ENCODE measurements at places on chromosomes 13 and 19.

DNA sequence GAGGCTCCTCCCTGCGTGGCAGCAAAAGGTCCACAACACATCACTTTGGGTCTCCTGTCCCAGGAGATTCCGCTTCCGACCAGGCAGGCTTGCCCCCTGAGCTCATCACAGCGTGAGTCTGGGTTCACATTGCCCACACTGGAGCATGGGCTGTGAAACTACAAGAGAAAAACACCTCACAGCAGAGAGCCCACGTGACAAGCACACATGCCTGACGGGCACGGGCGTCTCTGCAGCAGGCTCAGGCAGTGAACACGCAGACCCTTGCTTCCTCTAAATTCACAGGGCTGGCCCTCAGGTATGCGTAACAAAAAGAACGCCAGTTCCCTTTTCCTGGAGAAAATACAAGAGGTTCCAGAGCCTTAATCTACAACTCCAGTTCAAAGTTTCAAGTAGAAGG lies 41.9 kb downstream of the RASA3 start:
- no peak for DNase-seq

DNA sequence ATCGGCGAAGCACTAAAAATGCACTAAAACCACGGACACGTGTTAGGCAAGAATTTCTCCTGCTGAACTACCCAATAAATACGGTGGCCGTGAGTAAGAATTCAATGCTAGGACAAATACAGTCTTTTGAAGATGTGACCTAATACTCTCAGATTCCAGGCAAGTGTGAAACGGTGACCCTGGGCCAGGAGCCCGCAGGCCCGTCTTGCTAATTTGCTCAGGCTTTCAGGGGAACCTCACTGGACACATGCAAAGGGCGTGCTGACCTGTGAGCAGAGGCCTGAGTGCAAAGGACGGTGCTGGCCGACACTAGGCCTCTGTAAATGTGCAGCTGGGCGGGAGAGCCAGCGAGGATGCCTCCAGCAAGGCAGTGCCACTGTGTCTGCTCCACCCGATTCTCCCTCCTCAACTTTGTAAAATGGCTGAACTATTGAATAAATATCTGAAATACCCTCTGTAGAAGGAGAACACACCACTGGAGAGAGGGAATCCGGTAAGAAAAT lies 70.1 kb downstream of the STK24 start:
- no peak for DNase-seq

GRCh38 chr19:49807058-49807903 lies 5.8 kb downstream of the FUZ start:
- no peak for DNase-seq

DNA sequence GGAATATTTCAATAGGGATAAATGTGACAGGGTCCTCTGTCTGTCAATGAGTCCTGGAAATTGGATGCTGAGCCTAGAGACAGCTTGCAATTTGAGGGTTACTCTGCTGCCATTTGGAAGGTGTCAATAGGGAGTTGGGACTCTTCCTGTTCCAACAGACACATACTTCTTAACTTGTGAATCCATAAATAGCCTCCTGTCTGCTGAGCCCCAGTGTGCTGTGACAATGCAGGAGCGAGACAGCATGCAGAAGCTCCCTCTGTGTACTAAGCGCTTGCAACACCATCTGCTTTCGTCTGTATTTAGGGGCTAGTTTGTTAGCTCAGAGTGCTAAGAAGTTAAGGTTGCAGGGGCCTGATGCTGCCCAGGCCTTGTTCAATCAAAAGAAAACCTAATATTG lies 58.5 kb upstream of the GPR12 start:
- DNase-seq: no peak

DNA sequence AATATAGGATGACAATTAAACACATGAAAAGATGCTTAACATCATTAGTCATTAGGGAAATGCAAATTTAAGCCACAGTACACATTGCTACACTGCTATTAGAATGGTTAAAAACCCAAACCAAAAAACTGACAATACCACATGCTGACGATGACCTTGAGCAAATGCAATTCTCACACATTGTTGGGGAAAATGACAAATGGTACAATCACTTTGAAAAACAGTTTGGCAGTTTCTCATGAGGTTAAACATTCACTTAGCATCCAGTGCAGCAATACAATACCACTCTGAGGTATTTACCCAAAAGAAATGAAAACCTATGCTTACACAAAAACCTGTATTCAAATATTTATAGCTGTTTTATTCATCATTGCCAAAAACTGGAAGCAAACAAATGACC lies 11.3 kb downstream of the FLT3 start:
- no peak for DNase-seq

GRCh38 chr19:41895745-41896580 lies 13.0 kb downstream of the ARHGEF1 start:
- no peak for DNase-seq

GRCh38 chr13:70694996-70695715 lies 586.9 kb upstream of the KLHL1 start:
- DNase-seq: no peak

DNA sequence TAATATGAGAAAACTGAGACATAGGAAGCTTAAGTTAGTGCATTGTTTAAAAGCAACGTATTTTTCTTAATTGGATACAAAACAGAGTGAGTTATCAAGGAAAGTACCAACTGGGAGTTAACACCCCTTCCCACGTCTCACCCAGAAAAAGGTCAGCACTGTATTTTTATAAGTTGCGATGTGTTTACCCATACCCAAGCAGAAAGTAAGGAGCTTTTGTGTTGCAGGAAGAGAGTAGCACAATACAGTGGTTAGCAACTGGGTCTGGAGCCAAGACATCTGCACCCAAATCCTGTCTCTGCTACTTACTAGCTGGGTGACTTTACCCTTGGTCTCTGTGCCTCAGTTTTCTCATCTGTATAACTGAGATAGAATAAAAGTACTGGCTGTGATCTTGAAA lies 34.3 kb downstream of the FAM216B start:
- DNase-seq: no peak

DNA sequence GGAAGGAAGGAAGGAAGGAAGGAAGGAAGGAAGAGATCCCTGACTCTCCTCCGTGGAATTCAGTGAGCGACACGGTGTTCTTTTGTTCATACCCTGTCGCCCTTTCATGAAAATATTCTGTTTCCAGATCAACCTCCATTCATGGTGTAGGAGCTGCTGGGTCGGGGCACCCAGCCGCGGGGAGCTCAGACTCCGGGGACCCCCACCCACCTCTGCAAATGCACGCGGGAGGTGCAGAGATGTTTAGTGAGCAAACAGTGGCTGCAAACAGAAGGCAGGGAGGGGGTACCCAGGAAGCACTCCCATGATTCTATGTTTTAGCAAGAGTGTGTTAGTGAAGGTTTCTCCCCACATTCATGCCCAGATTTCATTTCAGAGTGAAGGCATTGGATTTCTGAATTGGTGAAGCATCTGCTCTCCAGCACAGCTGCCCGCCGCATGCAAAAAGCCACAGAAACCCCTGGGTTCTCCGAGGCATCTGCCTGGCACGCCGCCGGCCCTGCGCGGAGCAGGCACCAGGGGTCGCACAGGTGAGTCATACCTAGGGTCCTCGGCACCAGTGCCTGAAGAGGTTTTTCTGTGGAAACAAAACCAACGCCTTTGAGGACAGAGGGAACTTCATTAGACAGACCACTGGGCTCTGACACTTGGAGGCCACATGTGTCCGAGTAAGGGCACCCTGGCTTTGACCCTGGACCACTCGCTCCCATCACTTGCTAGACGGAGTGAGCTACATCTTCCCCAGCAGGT lies 80.6 kb downstream of the ZNF557 start:
- no peak for DNase-seq

DNA sequence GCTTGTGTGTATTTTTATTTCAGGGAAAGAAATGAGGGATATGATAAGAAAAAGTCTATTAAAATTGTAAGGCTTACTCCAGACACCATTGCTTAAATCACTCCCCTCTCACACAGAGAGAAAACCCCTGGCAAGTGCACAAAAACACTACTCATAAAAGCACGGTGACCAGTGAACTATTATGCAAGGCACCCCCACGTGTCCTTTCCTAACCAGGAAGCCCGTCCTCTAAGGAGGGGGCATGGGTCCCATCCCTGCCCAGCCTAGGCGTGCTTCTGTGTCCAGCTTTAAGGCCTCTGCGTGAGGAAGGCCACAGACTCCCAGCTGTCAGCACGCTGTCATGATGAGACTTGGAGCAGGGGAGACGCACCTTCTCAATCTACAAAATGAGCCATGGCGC lies 83.5 kb downstream of the SLC7A1 start:
- peak; percentile 47 for DNase-seq

GRCh38 chr19:33453265-33453664 lies 68.3 kb downstream of the PEPD start:
- no peak for DNase-seq

DNA sequence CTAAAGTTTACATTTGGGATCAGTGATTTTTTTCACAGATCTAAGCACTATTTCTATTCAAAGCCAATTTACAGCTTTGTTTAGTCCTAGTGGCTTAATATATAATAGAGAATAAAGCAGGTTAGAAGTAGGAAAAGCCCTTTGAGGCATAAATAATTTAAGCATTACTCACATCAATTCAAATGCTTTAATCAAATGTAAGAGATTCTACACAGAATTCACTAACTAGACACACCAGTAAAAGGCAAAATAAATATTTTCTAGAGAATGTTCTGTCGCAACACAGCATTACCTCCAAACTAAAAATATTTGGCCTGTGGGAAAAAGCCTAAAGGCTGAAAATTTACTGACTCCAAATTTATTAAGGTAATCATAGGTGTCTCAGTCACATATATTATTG lies 31.3 kb downstream of the KCTD12 start:
- DNase-seq: peak; percentile 7

GRCh38 chr13:113151745-113152690 lies 6.4 kb upstream of the PROZ start:
- peak; percentile 47 for DNase-seq

DNA sequence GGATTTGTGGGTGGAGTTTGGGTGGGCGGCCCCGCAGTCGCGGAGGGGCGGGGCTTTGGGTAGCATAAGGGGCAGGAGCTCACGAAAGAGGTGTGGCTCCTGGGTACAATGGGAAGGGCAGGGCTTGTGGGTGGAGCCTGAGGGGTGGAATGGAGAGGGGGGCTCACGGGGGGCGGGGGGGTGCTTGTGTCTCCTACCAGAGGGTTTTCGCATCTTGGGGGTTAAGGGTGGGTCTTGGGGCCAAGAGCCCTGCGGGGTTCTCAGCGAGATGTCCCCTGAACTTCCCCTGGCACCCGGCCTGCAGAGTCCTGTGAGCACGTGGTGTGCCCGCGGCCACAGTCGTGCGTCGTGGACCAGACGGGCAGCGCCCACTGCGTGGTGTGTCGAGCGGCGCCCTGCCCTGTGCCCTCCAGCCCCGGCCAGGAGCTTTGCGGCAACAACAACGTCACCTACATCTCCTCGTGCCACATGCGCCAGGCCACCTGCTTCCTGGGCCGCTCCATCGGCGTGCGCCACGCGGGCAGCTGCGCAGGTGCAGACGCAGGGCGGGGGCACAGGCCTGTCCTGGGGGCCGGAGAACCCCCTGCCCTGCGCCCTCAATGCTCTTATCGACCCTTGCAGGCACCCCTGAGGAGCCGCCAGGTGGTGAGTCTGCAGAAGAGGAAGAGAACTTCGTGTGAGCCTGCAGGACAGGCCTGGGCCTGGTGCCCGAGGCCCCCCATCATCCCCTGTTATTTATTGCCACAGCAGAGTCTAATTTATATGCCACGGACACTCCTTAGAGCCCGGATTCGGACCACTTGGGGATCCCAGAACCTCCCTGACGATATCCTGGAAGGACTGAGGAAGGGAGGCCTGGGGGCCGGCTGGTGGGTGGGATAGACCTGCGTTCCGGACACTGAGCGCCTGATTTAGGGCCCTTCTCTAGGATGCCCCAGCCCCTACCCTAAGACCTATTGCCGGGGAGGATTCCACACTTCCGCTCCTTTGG lies 5.1 kb downstream of the FSTL3 start:
- DNase-seq: no peak

DNA sequence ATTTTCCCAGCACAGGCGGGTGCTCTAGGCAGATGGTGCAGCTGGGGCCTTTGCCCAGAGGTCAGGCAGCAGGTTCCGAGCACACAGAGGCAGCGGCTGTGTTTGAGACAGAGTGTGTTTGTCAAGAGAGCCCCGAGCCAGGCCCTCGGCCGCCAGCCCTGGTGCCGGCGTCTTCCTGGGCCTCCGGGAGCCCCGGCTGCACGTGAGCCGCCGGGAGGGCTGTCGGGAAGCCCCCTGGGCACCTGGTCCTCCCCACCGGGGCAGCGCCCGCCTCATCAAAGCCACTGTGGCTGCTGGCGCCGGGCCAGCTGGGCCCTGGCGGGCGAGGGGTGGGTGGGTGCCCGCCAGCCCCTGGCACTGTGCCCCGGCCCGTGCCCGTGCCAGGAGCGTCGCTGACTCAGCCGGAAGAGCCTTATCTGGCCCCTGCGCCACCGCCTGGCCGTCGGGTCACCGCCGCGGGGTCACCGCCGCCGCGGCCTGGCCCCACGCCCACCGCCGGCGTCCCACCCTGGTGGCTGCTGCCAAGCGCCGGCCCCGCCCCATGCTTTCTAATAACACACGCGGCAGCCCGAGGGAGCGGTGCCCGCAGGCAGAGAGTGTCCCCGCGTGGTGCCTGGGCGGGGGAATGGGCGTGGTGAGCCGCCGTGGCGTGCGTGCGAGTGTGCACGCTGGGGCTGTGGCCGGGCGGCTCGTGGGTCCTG lies 14.9 kb downstream of the ARID3A start:
- DNase-seq: peak; percentile 48

DNA sequence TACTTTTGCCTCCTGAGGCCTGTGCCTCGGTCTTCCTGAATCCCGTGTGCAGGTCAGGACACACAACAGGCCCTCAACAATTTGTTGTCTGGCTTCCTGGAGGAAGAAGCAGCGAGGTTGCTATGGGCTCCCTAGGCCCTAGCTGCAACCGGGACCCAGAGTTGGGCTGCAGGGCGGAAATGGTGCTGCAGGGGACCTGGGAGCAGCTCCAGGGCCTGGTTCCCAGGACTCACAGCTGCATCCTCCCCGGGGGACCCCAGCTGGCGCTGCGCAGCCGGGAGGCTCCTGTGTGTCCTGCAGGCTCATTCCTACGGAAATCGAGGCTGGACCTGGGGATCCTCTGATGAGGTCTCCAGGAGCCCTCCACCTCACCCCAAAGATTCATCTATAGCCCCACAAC lies 999 bp upstream of the TNFAIP8L1 start:
- DNase-seq: no peak

DNA sequence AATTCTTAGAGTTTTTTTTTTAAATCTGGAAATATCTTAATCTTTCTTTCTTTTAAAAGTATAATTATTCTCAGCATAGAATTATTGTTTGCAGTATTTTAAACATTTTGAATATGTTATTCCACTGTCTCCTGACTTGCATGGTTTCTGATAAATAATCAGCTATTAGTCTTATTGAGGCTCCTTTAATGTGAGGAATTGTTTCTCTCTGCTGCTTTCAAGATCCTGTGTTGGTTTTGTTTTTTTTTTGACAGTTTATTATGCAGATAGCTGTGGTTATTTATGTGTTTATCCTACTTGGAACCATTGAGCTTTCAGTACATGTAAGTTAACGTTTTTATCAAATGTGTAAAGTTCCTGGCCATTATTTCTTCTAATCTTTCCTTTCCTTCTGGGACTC lies 477.9 kb upstream of the HTR2A start:
- no peak for DNase-seq

GRCh38 chr13:35768551-35768950 lies 292.1 kb upstream of the MAB21L1 start:
- peak; percentile 59 for DNase-seq
